Activated CD8-positive, alpha-beta memory T cell treated with anti-CD3 and anti-CD28 coated beads, Interleukin-2, amount 50 U/mL, for 48 hours (primary cell): ENCODE measurements at places on chromosomes 13 and 19.

- peak; percentile 32 for DNase-seq
Observed at GRCh38 chr19:29273000-29273640, 60.2 kb upstream of the UQCRFS1 start.

DNA sequence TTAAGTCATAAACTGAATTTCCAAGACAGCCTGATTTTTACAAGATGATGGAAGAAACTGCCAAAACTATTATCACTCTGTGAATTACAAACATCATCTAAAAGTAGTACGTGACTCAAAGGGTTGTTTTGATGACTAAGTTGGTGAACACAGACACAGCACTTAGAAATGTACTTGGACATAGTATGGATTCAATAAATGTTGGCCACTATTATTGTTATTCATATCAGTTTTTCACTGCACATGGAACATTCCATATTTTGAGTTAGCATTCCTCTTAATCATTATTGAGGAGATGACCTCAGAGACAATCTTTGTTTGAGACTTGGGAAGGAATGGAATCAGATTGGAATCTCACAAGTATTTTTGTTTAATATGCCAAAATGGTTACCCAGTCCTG, 172.9 kb downstream of the OXGR1 start:
- DNase-seq = no peak

- no peak for DNase-seq
Observed at GRCh38 chr13:73317140-73317539, 258.3 kb downstream of the KLF5 start.

DNA sequence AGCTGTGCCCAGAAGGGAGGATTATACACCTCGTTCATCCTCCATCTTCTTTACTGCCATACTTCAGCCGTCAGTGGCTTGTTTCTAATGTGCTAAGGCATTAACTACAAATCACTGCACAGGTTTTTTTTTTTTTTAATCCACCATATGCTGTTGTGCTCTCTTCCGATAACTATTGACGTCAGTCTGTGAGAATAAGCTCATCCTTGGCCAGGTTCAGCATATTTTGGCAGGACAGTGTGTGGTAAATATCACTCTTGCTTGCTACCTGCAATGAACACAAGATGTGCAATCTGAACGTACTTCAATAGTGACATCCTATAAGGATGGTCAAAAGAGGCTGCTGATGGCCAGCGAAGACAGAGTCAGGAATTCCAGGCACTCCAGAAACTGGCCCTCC, 2030.7 kb upstream of the PCDH20 start:
- DNase-seq = no peak

DNA sequence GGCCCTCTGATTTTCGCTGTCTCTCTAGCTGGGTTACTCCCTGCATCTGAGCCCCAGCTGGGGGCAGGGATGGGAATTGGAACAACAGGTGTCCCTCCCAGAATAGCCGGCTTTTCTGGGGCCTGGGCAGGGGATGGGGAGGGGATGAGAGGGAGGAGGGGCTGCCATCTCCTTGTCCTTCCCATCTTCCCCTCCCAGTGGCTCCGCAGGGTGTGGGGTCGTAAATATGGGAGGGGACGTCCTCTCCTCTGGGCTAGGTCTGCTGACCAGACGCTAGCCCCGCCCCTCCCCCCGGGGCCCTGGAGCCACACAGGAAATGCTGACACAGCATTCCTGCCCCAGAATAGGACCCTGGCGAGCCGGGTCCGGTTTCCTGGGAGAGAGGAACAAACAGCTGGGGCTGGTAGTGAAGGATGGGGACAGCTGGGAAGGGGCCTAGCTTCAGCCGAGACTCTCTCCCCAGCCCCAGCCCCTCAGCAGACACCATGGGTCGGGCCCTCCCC, 1.1 kb downstream of the RYR1 start:
- no peak for DNase-seq

DNA sequence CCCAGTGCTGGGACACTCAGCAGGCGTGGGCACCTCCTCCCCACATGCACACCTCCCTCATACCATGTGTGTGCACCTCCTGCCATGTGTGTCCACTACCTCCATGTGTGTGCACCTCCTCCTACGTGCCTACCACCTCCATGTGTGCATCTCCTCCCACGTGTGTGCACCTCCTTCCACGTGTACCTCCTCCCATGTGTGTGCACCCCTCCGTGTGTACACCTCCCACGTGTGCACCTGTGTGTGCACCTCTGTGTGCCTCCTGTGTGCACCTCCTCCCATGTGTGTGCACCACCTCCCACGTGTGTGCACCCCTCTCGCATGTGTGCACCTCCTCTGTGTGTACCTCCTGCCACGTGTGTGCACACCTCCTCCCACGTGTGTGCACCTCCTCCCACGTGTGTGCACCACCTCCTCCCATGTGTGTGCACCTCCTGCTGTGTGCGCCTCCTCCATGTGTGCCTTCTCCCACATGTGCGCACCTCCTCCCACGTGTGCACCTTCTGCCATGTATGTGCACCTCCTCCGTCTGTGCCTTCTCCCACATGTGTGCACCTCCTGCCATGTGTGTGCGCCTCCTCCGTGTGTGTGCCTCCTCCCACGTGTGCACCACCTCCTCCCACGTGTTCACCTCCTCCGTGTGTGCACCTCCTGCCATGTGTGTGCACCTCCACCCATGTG, 6.1 kb upstream of the C13orf46 start:
- DNase-seq = no peak

- no peak for DNase-seq
Observed at GRCh38 chr13:27347211-27347772, 76.7 kb downstream of the RASL11A start.

GRCh38 chr19:28878862-28879566, 333.9 kb downstream of the UQCRFS1 start:
- DNase-seq = peak; percentile 83

- DNase-seq = no peak
Observed at GRCh38 chr19:391726-392374, 17.1 kb downstream of the C2CD4C start.
